ENCODE measurements at places on chromosomes 6 and 20.

DNA sequence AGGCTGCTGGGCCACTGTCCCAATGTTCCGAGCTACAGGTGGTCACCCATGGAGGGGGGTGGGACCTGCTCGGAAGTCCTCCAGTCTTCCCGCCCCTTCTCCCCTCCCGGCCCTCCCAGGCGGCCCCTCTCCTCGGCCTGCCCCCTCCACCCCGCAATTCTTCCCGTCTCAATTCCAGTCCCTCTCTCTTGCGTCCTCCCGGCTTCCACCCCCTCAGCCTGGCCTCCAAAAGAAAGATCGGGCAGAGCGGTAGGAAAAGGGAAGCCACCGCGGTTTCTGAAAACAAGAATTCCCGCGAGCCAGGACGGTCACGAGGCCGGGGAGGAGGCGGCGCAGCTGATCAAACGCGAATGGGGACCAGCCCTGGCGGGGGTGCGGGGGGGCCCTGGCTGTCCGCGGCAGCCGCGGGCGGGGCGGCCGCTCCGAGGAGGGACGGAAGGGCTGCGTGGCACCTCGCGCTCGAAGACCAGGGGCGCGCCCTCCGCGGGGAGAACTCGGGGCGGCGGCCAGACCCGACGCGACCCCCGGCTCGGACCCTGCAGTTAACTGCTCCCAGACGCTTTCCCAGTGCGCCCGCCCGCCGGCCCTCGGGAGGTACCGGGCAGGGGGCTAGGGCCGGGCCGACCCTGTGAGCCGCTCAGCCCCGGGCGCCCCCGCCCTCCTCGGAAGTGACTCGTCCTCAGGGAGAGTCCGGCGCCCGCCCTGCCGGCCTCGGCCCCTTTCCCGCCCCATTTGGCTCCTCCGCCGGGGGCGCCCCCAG, 1.0 kb downstream of the PXDC1 start:
- DNase-seq = no peak

DNA sequence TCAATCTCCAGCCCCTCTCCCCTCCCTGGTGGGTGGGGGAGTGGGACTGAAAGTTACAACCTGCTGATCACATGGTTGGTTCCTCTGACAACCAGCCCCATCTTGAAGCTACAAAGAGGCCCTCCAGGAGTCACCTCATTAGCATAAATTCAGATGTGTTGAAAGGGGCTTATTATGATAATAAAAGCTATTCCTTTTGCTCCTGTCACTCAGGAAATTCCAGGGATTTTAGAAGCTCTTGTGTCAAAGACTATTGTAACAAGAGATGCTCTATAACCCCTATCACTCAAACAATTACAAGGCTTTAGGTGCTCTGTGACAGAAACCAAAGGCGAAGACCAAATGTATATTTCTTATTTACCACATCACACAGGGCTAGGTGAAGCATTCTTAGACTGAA, 30.1 kb upstream of the MBOAT1 start:
- DNase-seq = no peak

GRCh38 chr6:167134448-167135328, 11.8 kb downstream of the CCR6 start:
- no peak for DNase-seq

DNA sequence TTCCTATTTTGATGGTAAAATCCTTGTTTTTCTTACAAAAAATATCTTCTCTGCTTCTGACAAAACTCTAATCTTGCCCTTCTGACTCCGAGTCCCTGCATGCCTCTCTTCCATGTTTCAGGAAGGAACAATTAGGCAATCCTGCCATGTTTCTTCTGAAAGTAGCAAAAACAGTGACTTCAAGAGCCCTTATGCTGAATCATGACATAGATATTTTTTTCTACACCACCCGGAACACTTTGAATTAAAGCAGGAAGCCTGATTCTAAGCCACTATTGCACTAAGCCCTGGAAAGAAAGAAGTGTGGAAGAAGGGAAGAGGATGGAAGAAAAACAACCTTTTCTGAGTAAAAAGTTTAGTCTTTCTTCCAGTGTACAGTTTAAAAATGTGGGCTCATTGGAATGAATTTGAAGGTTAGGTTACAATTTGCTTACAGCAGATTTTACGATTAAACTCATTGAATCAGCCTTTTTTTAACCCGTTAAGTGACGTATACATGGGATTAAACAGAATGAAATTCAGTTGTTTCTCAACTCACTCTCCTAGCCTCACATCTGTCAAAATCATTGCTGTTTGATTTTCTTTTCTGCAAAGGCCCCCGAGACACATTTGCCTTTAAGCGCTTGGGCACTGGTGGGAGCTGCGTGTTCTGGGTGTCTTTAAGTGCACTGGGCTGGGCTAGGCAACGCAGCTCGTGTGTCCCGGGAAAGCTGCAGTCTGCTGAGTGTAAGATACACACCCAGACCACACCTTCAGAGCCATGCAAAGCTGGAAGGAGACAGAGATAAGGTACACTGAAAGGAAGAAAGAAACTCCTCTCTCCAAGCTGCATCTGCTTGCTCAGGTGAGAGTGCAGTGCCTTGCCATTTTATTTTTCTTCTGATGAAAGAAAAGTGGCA, 159.4 kb upstream of the CITED2 start:
- DNase-seq = peak; percentile 82

DNA sequence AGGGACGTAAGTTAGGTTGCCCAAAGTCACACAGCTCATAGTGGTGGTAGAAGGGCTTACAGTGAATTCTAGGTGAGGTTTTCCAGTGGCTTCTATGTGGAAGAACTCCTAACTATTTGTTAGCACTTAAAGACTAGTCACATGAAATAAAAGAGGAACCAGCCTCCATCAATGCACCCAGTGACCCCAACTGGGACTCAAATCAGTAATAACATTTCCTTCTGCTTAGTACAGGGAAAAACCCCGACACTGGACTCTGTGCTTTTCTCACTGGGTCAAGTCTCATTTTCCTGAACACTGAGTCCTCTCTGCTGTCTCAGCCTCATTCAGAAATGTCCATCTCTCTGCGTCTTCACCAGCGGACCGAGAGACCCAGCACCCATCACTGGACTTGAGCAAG, 89.2 kb downstream of the SLC22A23 start:
- no peak for DNase-seq
